ENCODE measurements at places on chromosomes 11 and 22.

DNA sequence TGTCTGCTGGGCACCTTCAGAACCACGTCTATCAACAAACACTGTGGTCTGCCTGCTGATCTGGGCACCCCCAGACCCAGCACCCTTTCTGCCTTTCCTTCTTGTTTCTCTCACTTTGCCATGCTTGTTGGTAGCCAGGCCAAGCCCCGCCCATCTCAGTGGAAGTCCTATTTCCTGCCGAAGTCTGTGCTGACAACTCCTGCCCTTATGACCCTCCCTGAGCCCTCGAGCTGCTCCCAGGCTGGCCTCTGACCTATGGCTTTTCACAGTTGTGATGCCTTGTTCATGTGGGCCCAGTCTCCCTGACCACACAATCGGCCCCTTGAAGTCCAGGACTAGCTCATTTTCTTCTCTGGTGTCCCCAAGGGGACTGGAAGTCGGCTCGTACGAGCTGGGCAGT lies 132.1 kb downstream of the DSCAML1 start:
- no peak for DNase-seq

DNA sequence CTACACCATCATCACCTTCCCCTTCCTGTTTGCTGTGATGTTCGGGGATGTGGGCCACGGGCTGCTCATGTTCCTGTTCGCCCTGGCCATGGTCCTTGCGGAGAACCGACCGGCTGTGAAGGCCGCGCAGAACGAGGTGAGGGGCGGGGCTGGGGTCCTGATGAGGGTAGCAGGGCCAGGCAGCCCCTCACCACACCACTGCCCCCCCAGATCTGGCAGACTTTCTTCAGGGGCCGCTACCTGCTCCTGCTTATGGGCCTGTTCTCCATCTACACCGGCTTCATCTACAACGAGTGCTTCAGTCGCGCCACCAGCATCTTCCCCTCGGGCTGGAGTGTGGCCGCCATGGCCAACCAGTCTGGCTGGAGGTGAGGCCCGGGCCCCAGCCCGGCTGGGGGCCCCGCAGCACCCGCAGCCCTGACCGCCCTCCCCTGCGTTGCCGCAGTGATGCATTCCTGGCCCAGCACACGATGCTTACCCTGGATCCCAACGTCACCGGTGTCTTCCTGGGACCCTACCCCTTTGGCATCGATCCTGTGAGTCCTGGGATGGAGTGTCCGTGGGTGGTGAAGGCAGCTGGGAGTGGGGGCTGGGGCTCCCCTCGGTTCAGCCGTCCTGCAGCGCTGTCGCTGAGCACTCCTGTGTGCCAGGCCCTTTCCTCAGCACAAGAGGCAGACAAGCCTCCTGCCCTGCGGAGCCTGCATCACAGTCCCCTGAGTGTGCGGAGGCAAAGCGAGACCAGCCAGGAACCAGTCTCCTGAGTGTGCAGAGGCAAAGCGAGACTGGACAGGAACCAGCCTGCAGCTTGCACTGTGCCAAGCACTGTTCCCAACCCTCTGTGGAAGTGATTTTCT lies 8.8 kb downstream of the TCIRG1 start:
- no peak for DNase-seq

- no peak for DNase-seq
These were observed 28.4 kb downstream of the KCNJ4 start for GRCh38 chr22:38426628-38427027.

DNA sequence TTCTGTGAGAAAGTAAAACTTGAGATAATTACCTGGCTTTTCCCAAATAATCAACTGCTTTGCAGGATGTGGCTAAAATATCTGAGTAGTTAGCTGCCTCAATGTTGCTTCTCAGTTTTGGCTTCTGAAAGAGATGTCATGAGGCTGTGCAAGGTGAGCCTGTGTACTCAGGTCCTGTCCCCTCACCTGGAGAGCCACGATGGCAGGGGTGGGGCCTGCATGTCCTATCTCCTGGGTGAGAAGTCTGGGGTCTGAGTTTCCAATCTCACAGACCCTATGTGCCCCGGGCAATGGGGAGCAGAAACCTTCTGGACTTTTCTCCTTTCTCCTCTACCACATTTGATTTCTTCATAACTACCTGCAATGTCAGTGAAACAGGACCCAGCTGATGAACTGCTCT lies 338.6 kb upstream of the B3GAT1 start:
- DNase-seq: no peak

DNA sequence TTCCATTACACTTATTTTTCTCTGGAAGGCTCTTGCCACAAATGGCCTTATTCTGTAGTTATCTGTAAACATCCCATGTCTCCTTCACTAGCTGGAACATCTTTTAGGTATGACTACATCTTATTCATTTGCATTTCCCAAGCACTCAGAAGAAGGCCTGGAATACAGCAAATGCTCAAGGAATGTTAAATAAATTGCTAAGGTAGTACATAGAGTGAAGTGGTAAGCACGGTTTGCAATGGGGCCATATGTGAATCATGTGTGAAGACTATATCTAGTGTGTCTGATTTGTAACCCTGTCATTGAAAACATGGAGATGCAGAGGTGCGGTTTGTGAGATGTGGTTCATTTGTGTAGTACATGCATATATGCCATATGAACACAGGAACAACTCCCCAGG lies 33.5 kb downstream of the GDPD4 start:
- no peak for DNase-seq

- DNase-seq: no peak
These were observed 1493.6 kb downstream of the BRD1 start for GRCh38 chr22:48333816-48334735.

GRCh38 chr11:26779074-26779865 lies 57.4 kb upstream of the SLC5A12 start:
- no peak for DNase-seq

GRCh38 chr11:60118338-60118737 lies 29.9 kb downstream of the MS4A2 start:
- DNase-seq: no peak

DNA sequence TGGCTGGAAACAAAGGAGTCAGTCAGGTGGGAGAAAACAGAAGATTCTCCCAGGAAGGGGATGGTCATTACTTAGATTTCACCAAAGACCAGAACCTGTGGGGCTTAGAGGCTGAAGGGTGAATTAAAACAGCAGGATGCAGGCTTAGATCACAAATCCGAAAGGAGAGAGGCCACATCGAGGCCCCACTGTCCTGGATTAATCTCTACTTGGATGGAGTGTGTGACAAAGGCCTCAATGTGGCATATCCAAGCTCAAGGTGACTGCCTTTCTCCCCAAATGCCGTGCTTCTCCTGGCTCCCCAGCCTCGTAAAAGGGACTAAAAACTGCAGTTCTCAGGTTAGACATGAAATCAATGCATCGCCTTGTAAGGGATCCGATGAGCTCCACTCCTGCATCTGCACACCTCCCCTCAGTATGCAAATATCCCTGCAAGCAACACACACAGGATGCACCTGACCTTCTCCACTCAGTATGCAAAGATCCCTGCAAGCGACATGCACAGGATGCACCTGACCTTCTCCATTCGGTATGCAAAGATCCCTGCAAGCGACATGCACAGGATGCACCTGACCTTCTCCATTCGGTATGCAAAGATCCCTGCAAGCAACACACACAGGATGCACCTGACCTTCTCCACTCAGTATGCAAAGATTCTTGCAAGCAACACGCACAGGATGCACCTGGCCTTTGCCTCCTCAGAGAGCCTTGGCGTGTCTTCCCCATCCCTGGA lies 447.4 kb downstream of the BRD1 start:
- DNase-seq: no peak

DNA sequence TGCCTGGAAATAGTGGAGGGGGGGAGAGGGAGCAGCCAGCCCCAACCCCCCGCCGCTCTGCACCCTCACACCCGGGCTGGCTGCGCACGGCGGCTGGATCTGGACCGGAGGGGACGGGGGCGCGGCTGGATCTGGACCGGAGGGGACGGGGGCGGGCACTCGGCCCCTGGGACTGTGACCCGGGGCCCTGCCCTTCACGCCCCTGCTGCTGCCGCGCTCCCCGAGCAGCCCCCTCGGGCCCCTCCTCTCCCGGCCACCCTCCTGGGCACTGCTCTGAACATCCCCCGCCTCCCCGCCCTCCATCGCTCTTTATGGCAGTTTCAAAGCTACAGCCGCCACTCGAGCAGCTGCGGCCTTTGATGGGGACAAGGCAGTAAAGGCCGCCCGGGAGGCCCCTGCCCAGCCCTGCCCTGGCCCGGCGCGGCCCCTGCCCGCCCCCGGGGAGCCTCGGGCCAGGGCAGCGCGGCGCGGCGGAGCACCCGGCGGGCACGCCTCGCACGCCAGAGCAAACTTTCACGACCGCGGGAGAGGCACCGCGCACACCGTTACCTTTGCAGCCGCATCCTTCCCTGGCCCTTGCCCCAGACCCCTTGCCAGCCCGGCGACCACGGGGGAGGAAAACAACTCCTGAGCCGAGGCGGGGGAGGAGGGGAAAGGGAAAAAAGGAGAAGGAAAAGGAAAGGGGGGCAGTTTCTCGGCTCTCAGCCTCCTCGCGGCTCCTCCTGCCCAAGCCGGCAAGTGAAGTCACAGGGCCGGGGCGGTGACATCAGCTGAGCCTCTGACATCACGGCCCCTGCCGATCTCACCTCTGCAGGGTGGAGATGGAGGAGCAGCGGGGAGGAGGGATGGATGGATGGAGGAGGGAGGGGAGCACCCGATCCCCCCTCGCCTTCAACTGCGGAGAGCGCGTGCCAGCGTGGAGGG lies 13.1 kb upstream of the TCF20 start:
- no peak for DNase-seq

GRCh38 chr11:111983187-111983986 lies 41.8 kb upstream of the DLAT start:
- DNase-seq: no peak

DNA sequence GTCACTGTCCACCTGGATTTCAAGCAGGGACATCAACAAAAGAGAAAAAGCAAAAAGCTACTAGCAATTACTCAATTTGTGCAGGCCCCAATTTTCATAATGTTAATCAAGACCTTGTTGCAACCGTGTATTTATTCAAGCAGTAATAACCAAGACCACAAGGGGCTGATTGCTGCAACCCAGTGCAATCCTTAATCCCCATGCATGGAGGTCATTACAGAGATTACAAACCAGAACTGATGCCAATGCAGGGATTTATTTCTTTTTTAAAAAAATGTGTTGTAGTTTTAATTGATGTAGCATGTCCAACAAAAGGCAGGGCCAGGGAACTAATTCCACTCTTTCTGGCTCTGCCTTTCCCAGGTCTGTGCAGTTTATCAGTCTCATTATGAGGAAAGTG lies 18.4 kb downstream of the TECTA start:
- no peak for DNase-seq

DNA sequence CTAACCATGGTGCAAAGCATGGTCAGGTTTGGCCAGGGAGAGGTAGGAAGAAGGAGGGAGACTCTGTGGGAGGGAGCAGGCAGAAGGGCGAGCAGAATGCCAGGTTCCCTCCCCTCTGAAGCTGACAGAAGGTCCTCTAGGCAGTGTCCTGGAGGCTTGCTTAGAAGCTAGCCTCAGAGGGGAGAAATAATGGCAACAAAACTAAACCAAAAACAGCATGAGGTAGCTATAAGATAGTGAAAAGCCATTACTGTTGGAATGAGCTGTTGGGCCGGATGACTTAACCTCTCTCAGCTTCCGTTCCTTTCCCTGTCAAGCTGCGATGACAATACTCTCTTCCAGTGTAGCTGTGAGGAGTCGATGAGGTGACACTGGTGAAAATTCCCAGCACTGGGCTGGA lies 36.6 kb downstream of the RASSF10 start:
- DNase-seq: no peak

GRCh38 chr11:93704237-93704636 lies 37.1 kb downstream of the TAF1D start:
- DNase-seq: no peak

DNA sequence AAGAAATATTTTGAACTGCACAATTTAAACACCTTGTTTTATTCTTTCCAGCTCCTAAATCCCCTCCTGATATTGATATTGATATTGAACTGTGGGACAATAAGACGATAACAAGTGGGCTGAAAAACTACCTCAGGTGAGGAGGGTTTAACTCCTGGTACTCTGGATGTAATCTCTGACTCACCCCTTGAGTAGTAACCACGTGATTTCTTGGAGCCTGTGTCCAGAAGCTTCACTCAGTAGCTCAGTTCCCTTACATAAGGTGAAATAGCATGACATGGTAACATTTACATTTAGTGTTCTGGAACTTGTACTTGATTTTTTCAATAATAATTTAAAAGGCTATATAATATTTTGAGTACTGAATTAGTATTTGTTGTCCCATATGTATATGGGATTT lies 168.0 kb downstream of the PGR start:
- DNase-seq: no peak

- no peak for DNase-seq
These were observed 620.9 kb upstream of the CADM1 start for GRCh38 chr11:116124922-116125714.

DNA sequence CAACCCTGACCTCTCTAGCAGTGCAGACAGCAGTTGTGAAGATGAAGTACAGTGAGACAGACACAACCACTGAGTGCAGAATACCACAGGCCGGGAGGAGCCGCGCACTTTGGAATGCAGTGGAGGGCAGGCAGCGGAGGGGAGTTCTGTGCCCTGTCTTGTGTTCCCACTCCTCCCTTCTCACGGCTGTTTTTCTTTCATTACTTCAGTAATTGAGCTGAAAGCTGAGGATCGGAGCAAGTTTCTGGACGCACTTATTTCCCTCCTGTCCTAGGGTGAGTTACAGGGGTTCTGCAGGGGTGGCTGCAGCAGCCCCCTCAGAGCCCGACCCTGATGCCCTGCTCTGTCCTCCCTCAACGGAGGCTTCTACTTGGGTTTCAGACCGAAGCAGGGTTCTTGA lies 5.6 kb downstream of the CLDN5 start:
- DNase-seq: no peak

DNA sequence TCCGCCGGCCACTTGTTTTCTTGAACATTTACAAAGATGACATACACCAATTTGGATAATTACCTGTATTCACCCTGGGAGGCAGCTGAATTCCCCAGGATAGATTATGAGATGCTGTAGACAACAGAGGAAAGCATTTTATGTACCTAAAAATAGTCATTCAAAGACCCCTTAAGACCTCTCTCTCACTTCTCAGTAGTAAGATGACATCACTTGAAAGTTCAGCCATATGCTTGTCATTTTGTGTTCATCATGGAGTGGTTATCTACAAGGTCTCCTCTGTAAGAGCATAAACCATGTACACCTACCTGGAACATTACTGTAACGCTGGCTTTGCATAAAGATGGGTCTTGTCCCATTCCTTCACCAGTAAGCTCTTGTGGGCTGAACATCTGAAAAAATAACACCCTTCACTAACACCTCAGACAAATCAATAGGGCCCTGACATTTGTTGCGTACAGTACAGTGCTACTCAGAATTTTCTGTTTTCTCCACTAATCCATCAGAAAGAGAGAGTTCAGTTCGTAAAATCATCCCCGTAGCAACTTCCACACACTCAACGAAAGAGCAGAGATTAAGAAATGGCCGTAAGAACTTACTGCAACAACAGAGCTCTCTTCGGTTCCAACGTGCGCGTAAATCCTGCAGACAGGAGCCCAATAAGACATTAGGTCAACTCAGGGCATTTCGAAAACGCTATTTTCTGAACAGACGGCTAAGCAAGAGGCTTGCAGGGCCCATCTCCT lies 15.6 kb upstream of the WDR74 start:
- DNase-seq: no peak
